ENCODE measurements at places on chromosomes 12 and 14.

DNA sequence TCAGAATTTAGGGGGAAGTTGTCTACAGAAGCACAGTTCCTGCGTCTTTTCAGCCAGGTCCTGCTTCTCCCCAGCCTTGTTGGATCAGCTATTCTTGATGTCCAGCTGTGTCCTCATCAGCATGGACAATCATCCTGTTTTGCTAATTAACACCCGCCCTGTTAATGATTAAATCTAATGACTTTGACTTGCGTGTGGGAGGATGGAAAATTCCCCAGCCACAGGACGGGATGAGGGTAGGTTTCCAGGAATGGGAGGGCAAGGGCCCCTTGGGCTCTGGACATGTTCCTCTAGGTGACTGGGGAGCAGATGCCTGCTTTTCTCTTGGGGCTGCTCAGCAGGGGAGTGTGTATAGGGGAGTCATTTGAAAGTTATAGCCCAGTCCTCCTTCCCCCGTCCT lies 5.3 kb upstream of the PPP1R1A start:
- no peak for DNase-seq

- DNase-seq = peak; percentile 98
Measured at GRCh38 chr12:57454566-57455373, at the start of gene INHBE. Gene INHBE (plus strand): TSS chr12:57455307. CDS start chr12:57455537, 230 bp downstream.

DNA sequence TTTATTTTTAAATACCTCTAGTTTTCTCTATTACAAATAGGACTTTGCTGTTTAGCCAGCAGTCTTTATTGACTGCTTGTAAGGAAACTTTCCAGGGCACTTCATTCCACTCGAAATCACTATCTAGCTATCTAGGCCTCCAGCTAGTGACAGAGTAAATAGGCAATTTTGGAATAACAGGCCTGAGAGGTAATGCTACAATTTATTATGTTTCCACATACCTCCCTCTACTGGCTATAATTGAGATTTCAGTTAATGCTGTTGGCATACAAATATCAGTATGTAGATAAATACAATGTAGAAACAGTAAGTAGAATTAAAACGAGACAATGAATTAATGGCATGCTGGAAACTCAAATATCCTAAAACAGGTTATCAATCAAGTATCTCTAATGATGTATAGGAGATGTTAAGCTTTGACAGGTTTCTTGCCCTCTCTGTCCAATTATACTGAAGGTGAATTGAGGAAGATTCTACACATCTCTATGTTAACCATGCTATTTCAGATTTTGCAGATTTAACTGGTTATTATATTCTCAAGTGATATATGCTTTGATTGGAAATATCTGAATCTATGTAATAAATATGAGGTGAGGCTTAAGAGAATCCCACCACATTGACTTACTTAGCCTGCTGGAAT lies 7.2 kb downstream of the DTD2 start:
- DNase-seq = peak; percentile 40

DNA sequence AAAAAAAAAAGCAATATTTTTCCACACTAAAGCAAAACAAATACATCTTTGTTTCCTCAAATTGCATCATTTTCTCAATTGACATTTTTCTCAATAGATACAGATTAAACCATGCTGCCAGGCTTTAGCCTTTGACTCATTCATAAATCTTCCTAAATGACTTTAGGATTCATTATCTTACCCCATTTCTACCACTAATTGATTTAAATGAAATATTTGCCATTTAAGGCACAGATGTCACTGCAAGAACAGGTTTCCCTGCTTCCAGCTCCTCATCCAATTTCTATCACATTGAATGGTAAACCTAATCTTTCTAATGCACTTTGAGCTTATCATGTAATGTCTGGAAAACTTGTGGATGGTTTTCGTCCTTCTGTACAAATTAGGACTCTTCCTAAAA lies 298.7 kb downstream of the RPL10L start:
- no peak for DNase-seq

- DNase-seq = no peak
Measured at GRCh38 chr14:78653173-78653572, 483.0 kb downstream of the NRXN3 start.

GRCh38 chr12:4133029-4133428 lies 140.5 kb upstream of the CCND2 start:
- no peak for DNase-seq

DNA sequence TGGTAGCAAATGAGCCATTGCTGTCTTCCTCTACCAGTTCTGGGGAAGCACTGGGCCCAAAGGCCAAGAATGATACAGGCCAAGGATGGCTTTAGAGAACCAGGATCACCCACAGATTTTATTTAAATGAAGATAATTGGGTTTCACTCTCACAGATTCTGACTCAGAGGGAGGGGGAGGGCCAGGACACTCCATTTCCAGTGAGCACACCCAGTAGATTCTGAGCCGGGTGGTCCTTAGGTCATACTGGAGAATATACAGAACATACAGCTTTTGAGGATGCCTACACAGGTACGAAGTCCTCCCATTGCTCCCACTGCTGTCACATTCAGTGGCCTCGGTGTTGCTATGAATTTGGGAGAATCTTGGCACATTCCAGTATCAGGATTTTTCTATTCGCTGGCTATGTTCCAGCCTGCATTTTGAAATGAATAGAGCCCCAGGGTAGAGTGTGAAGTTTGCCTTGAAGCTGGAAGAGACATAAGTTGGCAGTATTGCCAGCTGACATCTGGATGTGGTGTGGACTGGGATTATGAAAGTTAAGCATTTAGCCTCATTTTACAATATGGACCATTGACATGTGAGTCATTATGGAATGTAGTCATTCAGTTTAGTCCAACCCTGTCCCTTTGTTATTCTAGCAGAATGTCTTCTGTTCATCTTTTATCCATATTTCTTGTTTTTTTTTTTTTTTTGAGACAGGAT lies 45.8 kb upstream of the POC1B start:
- DNase-seq = peak; percentile 77

- DNase-seq = no peak
Measured at GRCh38 chr12:25730489-25731349, 177.6 kb upstream of the LMNTD1 start.

DNA sequence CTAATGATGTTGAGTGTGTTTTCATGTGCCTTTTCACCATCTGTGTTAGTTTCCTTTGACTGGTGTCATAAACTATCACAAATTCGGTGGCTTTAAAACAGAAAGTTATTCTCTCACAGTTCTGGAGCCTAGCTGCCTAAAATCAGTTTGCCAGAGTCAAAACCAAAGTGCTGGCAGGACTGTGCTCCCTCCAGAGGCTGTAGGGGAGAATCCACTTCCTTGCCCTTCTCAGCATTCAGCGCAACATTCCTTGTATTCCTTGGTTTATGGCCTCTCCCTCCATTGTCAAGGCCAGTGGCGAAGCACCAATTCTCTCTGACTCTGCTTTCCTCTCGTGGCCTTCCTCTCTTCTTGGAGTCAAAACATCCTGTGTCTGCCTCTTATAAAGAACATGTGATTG lies 174.2 kb upstream of the PDE3A start:
- peak; percentile 73 for DNase-seq

DNA sequence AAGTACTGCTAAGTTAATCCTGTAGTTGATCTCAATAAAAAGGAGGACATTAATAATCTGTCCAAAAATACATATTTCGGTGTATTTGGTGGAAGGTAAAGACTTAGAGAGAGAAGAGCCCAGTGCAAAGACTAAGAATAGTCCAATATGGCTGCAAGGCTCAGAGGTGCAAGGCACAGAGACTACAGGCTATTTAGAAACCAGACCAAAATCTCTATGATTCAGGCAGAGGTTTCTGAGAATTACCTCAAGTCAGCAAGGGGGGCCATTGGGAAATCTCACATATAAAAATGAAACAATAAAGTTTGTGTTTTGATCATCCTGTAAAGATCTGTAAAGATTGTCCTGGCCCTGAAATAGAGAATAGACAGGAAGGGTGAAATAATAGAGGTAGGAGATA lies 1173.0 kb downstream of the VRK1 start:
- DNase-seq = no peak

- DNase-seq = no peak
Measured at GRCh38 chr14:96139169-96139568, 65.5 kb upstream of the BDKRB2 start.

- no peak for DNase-seq
Measured at GRCh38 chr12:124413401-124413800, 118.5 kb downstream of the RFLNA start.

GRCh38 chr12:131598717-131599116 lies 112.2 kb upstream of the SFSWAP start:
- DNase-seq = no peak

DNA sequence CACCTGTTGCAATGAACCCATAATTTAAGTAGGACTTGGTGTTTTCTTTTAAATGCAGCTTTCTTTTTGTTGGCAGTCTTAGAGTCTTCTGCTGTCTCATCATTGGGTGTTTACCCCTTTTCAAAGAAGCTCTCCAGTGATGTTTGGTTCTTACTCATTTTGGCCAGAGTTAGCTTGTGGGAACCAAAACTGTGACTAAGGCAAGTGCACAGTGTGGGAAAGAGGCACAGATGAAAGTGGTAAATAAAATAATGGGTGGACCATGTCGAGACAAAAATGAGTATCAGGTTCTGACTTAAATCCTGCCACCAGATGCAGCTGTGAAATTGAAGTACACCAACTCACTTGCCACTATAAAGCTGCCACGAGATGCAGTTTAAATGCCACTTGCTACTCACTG lies 615.4 kb upstream of the MIS18BP1 start:
- no peak for DNase-seq

GRCh38 chr14:87989221-87989955 lies 3.6 kb downstream of the GALC start:
- no peak for DNase-seq

DNA sequence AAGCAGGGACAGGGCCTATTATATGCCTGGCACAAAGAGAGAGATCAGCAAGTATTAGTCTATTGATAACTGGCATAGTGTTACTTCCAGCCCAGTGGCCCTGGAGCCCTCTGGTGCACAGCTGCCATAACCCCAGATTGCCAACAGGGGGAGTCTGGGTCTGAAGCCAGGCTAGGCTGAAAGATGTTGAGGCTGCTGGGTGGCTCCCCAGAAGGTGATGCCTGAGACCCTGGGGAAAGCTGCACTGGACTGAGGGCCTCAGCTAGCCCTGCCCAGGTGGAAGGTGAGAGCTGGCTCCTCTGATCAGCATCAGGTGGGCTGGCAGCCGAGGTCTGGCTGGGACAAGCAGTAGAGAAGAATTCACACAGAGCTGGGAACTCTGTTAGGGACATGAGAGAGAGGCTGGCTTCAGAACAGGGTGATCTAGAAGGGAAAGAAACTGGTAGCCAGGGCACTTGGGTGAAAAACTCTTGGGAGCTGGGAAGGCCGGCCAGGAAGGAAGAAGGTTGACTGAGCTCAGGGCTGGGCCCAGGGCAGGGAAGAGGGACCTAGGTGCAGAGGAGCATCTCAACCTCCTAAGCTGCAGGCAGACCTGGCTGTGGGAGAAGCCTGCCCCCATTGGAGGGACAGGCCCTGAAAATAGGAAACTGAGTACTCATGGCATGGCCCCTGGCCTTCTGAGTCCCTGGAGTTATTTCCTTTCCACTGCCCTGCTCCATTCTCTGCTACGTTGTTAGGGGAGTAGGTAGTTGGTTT lies 3.9 kb downstream of the GZMH start:
- no peak for DNase-seq

- no peak for DNase-seq
Measured at GRCh38 chr12:6310771-6311610, 509 bp downstream of the PLEKHG6 start.

DNA sequence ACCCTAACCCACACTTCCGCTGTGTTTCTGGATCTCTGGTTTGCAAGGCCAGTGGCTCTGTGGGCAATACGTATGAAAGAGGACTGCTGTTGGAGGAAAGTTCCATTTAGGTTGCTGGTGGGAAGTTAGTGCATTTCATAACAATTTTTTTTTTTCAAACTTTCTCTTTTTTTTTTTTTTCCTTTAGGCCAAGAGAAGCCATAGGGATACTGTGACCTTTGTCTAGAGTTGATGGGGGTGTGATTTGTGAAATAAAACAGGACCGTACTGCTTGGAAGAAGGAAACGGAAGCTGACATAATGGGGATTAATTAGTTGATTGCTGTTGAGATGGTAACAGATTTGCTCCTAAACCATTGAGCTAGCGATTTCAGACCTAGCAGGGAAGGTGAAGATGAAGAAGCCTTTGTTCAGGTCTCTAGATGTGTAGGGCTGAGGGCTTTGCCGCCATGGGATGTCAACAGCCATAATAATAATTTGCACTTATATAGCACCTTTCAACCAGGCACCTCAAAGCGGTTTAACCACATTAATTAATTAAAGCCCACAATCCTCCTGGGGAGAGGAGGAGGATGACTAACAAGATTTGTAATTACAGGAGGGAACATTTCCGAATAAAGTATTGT lies 315.3 kb downstream of the ZFP36L1 start:
- DNase-seq = no peak

- DNase-seq = peak; percentile 69
Measured at GRCh38 chr14:80213602-80214001, 2.3 kb upstream of the DIO2 start.

GRCh38 chr12:41302979-41303403 lies 114.9 kb downstream of the PDZRN4 start:
- DNase-seq = no peak

GRCh38 chr14:91374879-91375702 lies 42.5 kb downstream of the CCDC88C start:
- DNase-seq = no peak

DNA sequence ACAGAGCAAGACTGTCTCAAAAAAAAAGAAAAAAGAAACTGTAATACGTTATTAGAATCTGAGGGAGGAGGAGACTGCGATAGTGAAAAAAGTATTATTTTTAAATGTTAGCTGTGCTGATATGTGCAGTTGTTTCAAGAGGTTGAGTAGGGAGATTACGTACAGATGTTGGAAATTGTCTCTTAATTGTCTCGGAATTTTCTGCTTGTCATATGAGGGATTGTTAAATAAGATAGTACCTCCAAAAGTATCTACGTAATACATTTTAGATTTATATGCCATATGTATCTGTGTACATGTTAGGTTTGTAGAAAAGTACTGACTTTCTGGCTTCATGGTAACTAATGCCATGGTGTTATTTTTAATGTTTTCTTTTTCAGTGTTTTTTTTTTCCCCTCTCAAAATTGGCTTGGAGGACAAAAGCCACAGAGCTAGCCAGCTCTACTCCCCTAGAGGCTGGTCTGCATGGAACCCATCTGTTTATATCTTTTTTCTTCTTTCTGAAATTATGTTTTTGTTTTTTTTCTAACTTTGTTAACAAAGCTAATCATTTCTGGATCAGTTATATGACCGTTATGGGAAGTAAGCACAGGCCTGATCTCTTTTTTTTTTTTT lies 3.4 kb downstream of the RIMKLB start:
- DNase-seq = no peak

- peak; percentile 77 for DNase-seq
Measured at GRCh38 chr12:7108003-7108795, 815 bp downstream of the C1RL start.
